ENCODE measurements at places on chromosomes 5 and 9.

DNA sequence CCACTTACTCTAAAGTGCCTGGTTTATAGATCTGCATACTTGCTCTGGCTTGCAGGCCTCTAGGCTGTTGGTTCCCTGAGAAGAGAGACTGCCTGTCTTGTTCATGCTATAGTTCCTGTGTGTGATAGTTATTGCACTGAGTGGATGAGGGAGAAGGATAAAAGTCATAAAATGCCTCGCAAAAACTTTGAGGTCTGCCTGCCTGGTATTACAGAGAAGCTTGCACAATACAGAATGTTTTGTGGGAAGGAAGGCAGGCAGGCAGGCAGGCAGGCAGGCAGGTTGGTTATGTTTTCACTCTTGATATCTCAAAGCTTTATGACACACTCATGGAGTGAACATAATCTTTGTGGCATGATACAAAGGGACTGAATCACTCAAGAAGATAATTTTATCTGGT is 287.1 kb downstream of the SLIT3 start:
- DNase-seq, result no peak

DNA sequence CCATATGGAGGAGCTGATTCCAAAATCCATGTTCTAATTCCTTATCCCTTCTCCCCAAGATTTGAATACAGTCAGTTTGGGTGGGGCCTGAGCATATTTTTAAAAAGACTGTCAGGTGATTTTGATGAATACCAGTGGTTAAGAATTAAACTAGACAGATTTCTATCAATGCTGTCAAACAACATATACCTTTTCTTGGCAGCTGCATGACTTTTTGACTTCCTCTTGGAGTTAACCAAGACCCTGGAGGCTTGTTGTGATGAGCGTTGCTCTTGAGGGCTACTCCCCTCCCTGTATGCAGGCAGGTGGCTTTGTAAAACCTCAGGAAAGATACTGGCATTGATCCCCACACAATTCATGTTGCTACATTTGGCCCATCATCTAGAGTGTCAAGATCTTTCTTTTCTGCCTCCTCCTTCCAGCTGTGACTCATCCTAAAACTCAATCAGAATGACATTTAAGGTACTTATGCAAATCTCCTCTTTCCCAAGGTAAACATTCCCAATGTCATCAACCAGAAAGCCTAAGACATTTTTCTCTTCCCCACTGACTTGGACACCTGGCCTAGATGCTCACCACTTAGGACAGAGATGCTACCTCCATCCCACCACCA is 61.7 kb downstream of the PPP2R2B start:
- no peak for DNase-seq

DNA sequence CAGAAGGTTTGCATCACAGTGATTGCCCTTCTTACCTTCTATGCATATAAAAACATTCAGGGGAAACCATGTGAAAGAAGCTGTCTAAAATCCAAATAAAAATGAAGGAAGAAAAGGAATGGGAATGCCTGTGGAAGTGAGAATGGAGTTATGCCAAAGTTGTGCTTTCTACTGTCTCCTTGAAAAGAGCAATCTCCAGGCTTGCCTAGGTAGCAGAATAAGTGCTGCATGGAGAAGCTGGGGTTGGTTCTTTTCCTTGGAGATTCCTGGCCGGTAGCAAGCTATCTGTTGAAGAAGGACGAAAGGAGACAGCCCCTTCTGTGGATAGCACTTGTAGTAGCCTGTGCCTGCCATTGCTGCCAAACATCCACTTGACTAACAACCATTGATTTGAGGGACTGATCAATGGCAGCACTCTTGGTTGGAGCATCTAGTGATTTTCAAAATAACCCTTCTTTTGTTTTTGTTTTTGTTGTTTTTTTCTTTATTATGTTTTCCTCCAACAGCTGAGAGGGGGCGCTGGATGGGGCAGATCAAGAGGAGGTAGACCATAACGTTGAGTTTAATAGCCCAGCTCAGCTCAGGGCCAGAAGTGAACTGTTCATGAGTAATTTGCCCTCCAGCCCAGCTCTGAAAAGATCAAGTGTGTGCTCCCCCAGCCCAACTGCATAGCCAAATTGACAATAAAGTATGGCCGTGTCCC is 1.6 kb downstream of the PLCXD3 start:
- DNase-seq, result no peak

DNA sequence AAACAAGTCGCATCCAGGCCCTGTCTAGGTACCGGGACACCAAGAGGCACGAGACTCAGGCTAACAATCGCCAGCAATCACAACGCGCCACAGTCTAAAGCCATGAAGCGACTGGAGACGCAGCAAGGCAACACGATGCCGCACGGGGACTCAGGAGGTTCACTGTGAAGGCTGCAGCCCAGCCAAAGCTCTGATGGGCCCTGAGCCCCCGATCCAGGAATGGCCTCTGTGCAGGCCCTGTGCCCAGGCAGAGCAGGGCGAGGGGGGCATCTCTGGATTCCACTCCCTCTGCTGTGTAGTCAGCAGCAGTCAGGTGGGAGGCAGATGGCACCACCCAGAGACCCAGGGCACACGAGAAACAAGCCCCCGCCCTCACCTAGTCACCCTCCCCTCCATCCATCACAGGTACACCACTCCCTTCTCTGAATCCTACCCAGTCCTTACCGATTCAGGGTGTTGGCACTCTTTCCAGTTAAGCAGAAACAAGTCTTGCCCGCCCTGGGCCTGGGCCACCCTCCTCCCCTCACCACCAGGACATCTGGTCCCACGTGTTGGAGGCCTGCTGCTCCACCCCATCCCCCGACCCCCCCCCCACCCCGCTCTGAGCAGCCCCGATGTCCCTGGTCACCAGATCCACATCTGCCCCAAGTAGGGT is 1.1 kb downstream of the RALGDS start:
- DNase-seq, result no peak

DNA sequence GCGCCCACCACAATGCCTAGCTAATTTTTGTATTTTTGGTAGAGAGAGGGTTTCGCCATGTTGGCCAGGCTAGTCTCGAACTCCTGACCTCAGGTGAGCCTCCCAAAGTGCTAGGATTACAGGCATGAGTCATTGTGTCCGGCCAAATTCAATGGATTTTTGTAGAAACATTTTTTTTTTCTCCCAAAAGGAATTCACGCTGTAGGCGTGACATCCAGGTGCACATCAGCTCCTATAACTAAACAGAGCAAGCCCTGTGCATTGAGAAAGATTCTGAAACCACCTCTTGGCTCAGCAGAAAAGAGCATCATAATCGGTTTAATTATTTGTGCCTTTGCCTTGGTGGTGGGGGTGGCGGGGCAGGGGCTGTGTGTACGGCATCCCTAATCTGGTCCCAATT is 32.9 kb upstream of the DAB2IP start:
- no peak for DNase-seq

GRCh38 chr5:143400541-143401226 is 2.8 kb downstream of the NR3C1 start:
- no peak for DNase-seq

- no peak for DNase-seq
Measured at GRCh38 chr9:33293782-33294181, 3.5 kb downstream of the NFX1 start.

GRCh38 chr5:79236970-79237739 is 1.2 kb downstream of the JMY start:
- peak; percentile 33 for DNase-seq

Data from HEK293T (cell line).